ENCODE measurements at places on chromosomes 1 and 21.
A peak's percentile ranks its signal among the peaks of the same experiment; 100 is the strongest.

DNA sequence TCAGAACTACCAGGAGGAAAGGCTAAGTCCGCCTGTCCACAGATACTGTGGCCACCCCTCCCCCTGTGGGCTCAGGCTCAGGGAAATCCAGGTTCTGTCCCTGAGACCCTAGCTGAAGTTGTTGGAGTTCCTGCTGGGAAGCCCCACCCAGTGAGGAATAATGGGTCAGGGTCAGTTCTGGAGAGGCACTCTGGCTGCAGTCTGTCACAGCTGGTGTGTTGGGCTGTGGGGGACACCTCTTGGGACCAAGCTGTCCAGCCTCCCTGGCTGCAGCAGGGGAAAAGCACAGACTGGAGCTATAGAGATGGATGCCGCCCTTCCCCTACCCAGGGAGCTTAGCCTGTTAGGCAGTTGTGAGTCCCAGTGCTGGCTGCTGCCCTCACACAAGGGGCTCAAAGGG is 65.1 kb upstream of the RGS21 start:
- no peak for DNase-seq

GRCh38 chr1:29945426-29945825 is 709.1 kb downstream of the PTPRU start:
- no peak for DNase-seq

DNA sequence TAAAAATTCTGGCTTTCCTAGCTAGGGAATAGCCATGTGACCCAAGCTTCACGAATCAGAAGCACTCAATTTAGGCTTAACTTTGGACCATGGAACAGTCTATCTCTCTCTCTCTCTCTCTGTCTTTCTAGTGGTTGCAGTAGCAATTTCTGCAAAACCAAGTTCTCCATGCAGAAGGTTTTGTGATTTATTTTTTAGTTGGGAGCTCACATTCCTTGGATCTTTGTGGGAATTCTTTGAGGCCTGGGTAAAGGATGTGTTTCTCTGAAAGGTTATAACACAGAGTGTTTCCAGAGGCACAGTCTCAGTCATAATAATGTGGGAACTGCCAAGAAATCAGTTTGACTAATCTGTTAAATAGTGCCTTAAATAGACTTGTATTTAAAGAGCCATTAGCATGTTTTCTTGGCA is 112.3 kb upstream of the COL11A1 start:
- DNase-seq: no peak

- no peak for DNase-seq
These were observed 105.9 kb downstream of the GPATCH2 start for GRCh38 chr1:217524787-217525520.

DNA sequence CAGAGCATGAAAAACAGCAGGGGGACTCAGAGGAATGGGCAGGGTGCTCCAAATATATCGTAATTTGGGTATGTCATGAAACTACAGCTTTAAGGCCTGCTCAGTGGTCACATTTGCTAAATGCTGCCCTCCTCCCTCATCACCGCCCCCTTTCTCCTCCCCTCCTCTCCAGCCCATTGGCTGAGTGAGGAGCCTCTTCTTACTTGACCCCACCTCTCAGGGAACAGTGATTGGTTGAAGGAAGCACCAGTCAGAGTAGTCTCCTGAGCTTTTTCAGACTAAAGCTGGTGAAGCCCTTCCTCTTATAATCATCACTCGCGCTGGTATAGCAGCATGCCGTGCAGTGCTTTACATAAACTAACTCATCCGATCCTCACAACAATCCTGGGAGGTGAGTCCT is 10.0 kb upstream of the TTC39A start:
- DNase-seq: no peak

- DNase-seq: no peak
These were observed 39.1 kb upstream of the AGL start for GRCh38 chr1:99811075-99811474.

- no peak for DNase-seq
These were observed 8.9 kb upstream of the MRPL55 start for GRCh38 chr1:228118040-228118439.

DNA sequence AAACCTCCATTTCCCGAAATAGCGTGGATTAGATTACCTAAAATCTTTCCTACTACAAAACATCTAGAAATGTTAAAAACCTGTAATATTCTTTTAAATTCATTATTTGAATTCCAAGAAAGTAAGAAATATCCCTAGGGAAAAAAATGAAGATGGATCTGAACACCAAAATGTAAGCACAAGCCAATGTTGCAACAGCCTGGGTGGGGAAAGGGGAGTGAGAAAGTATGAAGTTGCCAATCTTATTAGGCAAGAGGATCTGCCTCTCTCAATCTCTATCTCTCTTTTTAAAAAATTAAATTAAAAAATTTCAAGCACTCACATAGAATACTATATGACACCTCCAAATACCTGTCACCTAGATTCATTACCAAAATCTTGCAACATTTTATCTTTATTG is 74.9 kb upstream of the IRF2BP2 start:
- no peak for DNase-seq

DNA sequence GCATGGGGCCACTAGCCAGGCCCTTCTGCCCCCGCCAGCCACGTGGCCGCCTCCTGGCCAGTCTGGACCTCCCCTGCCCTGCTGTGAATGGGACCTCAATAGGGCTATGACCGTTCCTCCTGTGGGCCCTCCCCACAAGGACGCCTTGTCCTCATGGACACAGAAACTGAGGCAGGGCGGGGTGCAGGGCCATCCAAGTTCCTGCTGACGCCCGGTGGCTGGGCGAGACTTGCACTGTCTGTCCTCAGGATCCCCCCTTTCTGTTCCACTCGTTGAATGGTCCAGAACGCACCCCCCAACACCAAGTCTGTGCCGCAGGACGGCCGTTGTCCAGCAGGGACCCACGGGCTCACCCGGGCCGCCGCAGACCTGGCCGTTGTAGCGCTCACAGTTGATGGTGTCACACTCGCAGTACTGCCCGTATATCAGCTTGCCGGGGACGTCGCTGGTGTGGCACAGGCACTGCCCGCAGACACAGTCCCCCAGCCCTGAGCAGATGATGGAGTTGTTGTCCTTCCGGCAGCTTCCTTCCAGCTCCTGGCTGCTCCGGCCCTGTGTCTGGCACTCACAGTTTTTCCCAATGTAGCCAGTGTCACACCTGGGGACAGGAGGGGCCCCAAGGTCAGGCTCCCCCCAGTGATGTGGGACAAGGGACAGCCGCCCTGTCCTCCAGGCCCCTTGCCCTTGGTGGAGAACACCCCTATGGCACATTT is 16.3 kb upstream of the PTTG1IP start:
- DNase-seq: no peak

DNA sequence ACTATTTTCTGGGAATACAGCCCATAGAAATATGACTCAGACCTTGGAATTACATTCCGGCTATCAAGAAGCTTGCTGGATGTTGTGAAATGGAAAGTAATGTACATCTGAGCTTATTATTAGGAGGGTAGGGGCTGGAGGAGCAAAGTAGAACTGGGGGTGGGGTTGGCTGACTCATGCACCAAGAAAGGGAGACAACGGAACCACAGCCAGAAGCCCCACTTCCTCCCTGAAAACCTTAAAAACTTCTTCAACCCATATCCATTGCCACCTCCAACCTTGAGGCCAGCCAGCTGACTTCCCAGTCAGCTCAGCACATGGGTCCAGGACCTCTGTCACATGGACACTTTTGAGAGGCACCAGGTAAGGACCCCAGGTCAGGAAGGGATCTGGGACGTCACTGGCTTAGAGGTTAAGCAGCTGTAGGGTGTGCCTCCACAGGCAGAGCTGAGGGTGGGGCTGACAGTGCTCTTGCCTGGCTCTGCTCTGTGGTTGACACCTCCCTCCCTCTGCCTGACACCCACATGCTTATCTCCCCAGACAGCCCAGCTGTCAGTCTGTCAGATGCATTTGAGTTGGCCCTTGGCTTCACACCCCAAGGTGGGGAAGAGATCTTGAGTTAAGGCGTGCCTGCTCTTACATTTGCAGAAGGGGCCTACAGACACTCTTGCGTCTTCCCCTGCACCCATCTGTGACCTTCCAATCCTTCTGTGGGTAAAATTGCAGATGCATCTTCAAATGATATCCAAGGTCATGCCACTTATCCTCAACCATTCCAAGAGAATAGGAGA is 5.7 kb upstream of the ZNF683 start:
- DNase-seq: peak; percentile 50

DNA sequence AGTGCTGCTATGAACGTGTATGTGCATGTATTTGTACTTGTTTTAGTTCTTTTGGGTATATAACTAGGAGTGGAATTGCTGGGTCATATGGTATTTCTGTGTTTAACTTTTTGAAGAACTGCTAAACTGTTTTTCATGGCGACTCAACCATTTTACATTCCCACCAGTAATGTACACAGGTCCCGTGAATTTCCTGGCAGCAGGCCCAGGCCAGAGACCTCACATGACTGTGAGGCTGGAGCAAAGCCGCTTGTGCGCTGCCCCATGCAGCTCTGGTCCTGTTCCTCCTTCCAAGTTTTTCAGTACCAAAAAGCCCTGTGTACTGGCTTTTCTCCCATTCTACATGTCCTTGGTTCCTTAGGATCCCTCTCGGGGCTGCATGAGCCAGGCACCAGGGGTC is 29.6 kb downstream of the ACOT11 start:
- DNase-seq: no peak

- DNase-seq: no peak
These were observed 67.4 kb downstream of the ARHGEF10L start for GRCh38 chr1:17606826-17607440.

DNA sequence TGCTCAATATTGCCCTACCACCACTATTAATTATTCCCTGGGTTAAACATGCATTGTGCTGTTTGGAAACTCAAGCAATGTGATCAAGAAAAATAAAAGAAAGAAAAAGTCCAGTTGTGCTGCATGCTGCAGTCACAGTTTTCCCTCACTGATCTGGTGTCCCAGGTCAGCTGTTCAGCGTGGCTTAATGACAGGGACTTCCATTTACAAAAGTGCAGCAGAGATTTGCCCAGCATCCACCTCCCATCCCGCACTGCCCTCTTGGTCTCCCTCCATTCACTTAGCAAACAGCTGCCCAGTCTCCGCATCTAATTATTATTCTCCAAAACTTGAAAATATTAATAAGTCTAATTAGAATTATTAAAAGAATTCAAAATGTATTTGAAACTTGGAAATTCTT is 2.0 kb upstream of the OR2T4 start:
- DNase-seq: no peak

DNA sequence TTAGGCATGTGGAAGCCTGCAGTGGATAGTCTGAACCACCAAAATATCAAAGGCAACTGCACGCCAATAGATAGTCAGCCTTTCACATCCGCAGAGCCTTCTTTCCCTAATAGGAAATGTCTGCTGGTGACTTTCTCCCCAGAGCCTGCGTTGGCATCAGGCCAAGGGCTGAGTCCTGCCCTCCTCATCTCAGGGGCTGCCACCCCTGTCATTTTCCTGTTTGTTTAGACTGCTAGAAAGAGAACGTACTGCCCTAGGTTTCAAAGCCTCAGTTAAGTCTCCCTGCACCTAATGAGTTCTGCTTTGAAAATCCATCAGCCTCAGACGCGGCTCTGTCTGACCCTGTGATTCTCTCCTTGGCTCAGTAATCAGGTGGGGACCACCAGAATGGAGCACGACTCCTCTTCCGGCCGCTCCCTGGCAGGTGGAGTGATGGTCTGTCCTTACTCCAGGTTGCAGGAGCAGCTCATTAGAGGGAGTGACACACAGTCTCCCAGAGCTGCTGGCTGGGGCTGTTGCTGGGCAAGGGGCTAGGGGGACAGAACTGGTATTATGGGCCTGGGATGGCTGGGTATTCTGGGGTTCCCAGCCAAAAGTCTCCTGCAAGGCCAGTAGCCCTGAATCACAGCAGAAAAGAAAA is 27.3 kb downstream of the STUM start:
- no peak for DNase-seq

- DNase-seq: no peak
These were observed 45.2 kb upstream of the DPT start for GRCh38 chr1:168774241-168774640.

DNA sequence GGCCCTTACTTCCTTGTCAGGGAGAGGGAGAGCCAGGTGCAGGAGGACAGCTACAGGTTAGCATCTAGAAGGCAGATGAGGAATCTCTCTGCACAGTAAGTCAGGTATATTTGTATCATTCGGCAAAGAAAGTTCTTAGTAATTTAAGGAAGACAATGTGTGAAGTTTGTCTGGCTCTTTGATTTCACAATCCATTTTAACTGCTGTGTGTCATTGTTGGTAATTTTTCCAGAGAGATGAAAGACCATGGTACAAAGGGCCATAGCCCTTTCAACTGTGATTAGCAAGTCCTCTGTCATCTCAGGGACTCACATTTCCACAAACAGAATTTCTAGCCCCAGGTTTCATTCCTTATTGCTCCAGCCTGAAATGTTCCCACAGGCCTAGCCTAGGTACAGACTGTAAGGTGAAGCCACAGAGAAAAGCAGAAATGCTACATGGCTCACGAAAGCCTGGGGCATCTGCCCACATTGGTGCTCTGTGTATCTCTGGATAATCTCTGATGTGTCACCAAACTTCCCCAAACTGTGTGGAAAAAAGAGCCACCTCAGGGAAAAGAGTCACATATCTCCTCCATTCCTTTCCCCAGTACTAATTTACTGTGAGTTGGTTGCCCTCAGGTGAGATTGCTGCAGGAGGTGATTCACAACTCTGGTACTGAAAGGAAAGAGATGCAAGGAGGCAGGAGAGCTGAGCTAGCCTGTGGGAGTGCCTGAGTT is 70.6 kb downstream of the SYT6 start:
- no peak for DNase-seq

DNA sequence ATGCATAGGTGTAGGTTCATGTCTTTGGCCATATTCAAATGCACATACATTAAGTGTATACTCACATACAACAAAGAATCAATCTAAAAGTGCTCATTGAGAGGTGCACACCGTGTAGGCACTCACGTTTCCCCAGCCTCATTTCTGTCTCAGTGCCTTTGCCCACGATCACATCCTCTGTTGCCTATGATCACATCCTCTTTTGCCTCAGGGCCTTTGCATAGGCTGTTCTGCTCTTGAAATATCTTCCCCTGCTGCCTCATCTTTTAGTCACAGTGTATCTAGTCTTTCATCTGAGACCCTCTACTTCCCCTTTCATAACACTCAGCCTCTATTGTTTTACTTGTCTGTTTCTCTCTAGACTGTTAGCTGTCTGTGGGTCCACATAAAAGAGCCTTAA is 69.3 kb downstream of the FOXD2 start:
- DNase-seq: no peak

DNA sequence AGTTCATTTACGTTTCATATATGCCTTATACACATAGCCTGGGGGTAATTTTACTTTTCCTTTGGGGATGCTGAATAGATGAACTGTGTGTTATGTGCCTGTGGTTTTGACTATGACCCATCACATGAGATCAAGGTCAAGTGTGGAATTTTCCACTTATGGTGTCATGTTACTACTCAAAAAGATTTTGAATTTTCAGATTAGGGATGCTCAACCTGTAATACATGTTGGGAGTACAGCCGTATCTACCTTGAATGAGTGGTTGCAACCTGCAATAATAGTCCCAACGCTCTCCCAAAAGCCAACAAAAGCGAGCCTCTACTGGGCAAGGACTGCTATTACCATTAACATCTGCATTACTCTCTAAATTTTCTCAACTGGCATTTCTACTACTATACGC is 68.5 kb upstream of the SDC3 start:
- no peak for DNase-seq

- no peak for DNase-seq
These were observed 61.6 kb downstream of the LRRN2 start for GRCh38 chr1:204623894-204624361.
